ENCODE measurements at places on chromosomes 3 and 15. TPM values are rescaled to one million over a fixed set of nuclear protein-coding genes. Genes with fewer than 3 reads are reported as not detected.

- no peak for DNase-seq
Measured at GRCh38 chr15:32683906-32684584, 33.8 kb upstream of the GREM1 start.

DNA sequence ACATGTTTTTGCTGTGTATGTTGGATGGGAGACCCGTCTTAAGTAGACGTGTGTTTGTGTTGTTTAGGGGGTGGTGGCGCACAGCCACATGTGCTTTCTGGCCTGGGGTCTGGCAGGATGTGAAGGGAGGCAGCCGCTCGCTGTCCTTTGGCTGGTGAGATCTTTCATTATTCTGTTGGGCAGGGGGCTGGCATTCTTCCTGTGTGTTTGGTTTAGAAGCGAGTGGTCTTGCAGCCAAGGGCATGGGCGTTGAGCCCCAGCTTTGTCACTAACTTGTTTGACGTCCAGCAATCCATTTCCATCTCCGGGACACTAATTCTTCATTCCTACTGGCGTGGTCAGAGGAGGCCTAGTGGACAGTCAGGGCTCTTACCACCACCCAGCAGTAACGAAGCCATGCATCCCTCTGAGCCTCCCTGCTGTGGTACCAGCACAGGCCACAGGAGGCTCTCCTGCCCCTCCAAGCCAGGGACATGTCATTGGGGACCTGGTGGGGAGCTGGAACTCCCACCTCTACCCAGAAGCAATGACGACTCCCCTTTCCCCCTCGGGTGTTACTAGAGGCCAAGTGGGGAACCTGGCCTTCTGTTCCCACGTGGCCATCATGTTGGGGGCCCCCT lies 10.7 kb downstream of the THSD4 start:
- DNase-seq: peak; percentile 24

- DNase-seq: no peak
Measured at GRCh38 chr15:65263313-65263712, 23.4 kb downstream of the PARP16 start.

DNA sequence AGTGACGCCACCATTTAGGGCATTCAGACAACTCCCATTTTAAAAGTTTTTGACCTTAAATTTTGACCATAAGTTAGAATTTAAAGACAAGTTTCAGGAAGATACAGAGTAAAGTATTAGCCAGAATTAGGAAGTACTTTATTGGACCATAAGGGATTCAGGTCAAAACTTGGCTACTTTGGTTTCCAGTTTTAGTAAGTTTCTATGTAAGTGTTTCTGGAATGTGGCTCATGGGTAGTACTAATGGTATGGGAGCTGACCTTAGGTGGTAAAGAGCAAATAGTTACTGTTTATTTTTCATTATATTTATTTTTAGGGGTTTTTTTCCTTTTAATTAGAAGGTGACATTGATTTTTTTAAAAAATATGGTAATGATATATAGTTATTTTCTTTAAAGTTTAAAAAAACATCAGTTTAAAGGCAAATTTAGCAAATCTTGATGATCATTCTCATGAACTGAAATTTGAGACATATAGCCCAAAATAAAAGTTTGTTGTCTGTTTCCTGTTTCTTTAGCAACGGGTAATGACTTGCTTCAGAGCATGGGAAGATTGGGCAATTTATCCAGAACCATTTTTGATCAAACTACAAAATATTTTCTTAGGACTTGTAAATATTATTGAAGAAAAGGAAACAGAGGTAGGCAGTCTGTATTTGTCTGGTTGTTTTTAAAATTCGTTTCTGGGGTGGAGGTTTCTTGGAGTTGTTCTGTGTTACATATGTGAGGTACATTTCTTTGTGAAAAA lies 34.3 kb downstream of the U2SURP start:
- no peak for DNase-seq

- no peak for DNase-seq
Measured at GRCh38 chr3:123725652-123726400, 141.0 kb upstream of the HACD2 start.

- DNase-seq: no peak
Measured at GRCh38 chr15:79523266-79523665, 91.1 kb downstream of the MINAR1 start.

GRCh38 chr15:38665586-38666305 lies 101.1 kb upstream of the RASGRP1 start:
- no peak for DNase-seq

DNA sequence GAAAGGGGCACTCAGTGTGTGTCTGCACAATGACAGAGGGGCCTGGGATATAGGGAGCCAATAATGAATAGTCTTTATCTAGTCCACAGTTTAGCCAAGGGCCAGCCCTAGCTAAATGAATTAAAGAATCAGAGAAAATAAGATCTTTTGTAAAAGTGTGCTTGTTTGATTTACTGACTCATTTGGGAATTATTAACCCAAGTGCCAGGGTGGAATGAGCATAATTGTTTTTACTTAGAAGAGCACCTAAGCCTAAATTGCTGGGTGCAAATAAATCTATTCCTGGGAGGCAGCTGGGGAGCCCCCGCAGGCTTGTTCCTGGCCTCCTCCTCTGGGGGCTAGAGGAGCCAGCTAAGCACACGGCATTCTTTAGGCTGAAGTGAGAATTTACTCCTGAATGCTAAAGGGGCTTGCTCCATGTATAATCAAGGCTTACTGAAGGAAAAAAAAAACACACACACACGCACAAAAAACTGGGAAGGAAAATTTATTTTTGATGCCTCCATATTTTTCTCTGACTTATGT lies 405.3 kb upstream of the SUCLG2 start:
- peak; percentile 38 for DNase-seq

DNA sequence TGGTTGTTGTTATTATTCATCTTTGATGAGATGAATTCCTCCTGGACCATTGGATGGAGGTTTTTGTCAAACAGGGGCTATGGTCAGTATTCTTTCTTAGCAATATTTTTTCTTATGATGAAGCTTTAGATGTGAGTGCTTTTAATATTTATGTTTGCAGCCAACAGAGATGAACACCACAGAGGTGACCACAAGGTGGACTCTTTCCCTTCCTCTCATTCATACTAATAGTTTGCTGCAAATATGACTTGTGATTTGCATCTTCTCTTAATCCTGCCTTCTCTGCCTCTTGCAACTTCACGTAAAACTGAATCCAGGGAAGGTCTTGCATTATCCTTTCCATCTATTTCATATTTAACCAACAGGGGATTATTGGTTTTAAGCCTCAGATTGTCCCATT lies 473.1 kb upstream of the UBE2E2 start:
- DNase-seq: peak; percentile 14

DNA sequence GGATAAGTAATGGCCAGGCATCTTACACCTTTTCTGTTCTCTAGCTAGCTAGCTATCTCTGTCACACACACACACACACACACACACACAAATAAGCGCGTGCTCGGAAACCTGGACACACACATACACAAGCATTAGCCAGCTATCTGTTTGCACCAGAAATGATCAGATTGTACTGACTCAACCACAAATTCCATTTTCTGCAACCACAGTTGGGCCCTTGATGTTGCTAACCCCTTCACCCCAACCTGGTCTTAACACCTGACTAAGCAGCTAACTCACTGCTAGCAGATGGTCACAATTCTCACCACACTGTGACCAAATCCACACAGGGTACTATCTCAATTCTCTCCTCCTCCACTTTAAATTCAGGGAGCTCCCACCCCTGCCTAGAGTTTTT lies 183.0 kb upstream of the THBS1 start:
- DNase-seq: no peak

- DNase-seq: no peak
Measured at GRCh38 chr3:138089091-138089490, 26.3 kb downstream of the DZIP1L start.

DNA sequence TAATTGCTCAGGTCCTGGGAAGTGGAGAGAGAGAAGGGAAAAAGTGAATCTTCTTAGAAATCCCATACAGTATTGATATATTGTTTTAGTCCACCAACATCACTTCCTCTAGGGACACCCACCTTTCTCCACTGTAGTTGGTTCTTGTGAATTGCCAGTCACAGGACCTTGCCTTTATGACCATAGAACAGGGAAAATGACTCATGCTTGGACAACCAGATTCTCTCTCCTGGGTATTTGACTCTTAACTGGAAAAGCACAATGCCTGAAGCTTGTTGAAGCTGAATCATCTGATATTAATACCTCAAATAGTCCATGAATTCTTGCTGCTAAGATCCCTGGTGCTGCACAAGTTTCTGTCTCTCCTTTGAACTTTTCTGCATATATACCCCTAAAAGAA lies 32.5 kb upstream of the DCLK3 start:
- no peak for DNase-seq

GRCh38 chr15:21267226-21267625 lies 173.1 kb downstream of the POTEB3 start:
- no peak for DNase-seq

- DNase-seq: no peak
Measured at GRCh38 chr3:172853921-172854666, 103.6 kb downstream of the ECT2 start.

DNA sequence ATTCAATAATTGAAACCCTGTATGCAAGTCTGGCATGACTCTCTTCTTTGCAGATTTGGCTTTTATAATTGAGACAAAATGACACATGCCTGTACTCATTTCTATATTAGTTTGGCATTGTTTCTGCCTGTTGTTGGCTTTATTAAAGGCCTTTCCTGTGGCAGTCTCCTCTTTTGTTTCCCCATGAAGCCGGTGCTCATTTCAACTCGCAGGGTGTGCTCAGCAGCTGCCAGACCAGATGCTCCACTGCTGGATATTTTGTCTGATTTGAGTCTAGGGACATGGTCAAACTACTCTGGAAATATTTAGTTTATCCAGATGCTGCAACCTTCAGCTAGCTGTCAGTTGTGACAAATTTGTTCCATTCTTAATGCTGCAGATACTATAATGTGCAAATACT lies 445.3 kb downstream of the NAALADL2 start:
- peak; percentile 38 for DNase-seq

DNA sequence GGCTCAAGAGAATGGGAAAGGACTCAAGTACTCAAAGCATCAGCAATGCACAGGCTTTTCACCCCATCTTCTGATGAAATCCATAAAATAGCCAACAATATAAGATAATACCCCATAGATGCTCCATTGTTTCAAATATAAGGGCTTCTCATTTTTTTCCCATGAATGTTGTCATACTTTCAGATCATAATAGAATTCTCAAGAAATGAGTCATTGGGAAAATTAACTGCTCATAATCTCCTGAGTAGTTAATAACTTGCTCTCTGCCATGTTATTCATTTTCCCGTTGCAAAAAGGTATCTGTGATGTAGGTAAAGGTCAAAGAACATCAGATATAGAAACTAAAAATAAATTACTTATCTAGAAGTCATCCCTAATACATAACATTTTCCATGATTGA lies 121.9 kb downstream of the NSUN3 start:
- DNase-seq: no peak

- no peak for DNase-seq
Measured at GRCh38 chr3:196111939-196112386, 30.1 kb upstream of the TFRC start.

- DNase-seq: no peak
Measured at GRCh38 chr3:41141433-41142167, 57.7 kb upstream of the CTNNB1 start.

GRCh38 chr3:71771126-71771525 lies 13.8 kb downstream of the PROK2 start:
- no peak for DNase-seq

GRCh38 chr15:38205526-38206272 lies 46.9 kb upstream of the SPRED1 start:
- no peak for DNase-seq

- DNase-seq: no peak
Measured at GRCh38 chr3:27281671-27282150, 87.5 kb downstream of the NEK10 start.

DNA sequence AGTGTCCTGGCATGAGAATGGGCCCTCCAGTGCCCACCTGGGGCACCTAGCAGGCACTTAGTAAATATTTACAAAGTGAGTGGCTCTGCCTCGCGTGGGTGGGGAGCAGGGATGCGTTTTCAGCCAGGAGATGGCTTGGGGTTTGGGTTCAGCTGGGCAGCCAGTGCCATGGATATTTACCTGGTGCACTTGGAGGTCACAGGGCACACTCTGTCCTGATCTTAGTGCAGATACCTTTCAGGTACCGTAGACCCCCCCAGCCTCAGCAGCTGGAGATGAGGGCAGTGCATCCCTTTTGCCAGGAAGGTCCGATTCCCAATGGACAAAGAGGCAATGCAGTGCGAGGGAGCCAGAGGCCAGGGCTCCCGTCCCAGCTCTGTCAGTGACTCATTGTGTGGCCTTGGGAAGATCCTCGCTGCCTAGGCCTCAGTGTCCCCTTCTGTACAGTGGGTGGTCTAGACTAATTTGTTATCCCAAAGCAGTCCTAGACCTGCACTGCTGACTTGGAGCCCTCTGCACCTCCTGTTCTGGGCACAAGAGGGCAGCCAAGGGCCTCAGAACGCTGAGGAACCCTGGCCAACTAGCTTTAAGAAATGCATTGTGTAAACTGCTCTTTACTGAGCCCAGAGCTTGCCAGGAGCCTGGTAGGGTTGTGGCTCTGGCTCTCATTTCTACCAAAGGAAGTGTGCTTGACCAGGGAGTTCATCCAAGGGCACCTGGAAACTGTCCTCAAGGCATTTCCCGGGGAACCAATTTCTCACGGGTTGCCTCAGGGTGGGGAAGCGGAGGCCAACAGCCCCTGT lies 16.0 kb downstream of the HDAC11 start:
- peak; percentile 93 for DNase-seq

GRCh38 chr3:45639044-45639392 lies 44.5 kb downstream of the LIMD1 start:
- DNase-seq: no peak

- no peak for DNase-seq
Measured at GRCh38 chr3:18237251-18238005, 187.7 kb downstream of the SATB1 start.

GRCh38 chr3:150847433-150847832 lies 57.8 kb downstream of the MINDY4B start:
- DNase-seq: no peak

- no peak for DNase-seq
Measured at GRCh38 chr3:142863930-142864920, 24.7 kb downstream of the PCOLCE2 start.

- DNase-seq: no peak
Measured at GRCh38 chr3:24508423-24508839, 13.8 kb upstream of the THRB start.

DNA sequence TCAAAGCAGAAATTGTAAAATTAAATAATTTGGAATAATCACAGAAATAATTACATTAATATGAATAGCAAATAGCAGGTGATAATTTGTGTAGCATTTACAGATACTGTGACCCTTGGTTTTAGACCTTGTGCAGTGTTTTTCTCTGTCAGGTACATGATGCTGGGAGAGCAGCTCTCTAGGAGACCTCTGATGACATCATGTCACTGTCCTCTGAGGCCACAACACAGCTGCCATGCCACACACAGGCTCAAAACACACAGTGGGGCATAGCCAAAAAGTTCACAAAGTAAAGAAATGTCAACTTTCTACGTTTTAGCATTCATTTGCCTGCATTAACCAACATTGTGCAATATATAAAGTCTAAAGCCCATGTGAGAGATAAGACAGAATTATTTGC lies 71.8 kb upstream of the ZBTB20 start:
- no peak for DNase-seq

Gene CCR9
- total RNA-seq: not detected

Gene NANOGP8
- total RNA-seq: not detected

Gene KCNMB3
- 0.58 TPM for total RNA-seq

Gene PCBP4
- 122 TPM for total RNA-seq

Gene TOPAZ1
- not detected for total RNA-seq

Gene THRB
- 47.3 TPM for total RNA-seq

Gene GPR156
- total RNA-seq: 0.89 TPM

Gene ADAMTS9
- 107 TPM for total RNA-seq

Gene IGF2BP2
- total RNA-seq: 303 TPM

Gene SPSB4
- not detected for total RNA-seq

Gene PDZRN3
- total RNA-seq: 57.1 TPM

Gene ASB14
- total RNA-seq: not detected

Gene TP63
- total RNA-seq: 0.55 TPM

Gene CHST13
- 1.4 TPM for total RNA-seq

Gene LRRIQ4
- total RNA-seq: not detected

Gene EXD1
- not detected for total RNA-seq

Data from stomach (tissue), 19 donors.